ENCODE measurements at places on chromosomes 7 and 10.

- DNase-seq: no peak
Measured at GRCh38 chr10:93485690-93486089, 3.6 kb upstream of the MYOF start.

DNA sequence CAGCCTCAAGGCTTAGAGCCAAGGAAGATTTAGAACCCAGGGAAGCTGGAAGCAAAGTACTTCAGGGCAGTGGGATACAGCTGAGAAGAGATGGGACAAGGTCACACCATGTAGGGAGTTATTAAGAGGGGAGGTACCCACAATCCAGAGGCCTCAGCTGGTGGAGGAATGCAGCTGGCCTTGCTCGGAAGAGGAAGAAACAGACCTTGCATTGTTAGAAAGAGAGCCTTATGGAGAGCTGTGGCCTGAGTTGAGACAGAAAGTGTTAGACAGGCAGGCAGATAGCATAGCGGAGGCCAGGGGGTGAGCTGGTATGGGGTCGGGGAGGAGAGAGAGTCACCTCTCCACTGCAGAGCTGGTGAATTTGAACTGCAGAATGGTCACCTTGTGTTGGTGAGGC lies 173.1 kb downstream of the JCAD start:
- DNase-seq: no peak

DNA sequence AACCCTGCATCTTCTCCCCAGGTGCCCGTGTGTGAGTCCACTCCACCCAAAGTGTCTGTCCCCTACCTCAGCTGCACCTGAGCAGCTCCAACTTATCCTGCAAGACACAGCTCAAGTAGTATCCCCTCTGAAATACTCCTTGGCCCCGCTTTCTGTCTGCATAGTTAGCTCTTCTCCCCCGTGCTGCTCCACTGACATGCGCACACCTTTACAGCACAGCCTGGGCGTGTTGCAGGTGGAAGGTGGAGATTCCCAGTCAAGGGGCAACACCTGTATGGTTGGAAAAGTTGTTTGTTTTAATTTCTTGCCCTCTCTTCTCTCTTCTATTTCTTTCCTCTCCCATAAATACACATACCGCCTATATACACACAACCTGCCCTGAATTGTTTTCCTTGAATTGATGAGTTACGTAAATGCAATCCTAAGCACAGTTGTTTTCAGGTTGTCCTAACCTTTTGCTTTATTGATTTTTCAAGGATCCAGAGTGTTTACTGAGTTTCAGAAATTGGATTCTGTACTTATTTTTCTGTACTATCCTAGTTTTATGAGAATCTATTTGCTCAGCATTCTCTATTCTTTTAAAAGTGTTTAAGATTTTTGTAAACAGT lies 14.9 kb downstream of the MET start:
- DNase-seq: no peak

DNA sequence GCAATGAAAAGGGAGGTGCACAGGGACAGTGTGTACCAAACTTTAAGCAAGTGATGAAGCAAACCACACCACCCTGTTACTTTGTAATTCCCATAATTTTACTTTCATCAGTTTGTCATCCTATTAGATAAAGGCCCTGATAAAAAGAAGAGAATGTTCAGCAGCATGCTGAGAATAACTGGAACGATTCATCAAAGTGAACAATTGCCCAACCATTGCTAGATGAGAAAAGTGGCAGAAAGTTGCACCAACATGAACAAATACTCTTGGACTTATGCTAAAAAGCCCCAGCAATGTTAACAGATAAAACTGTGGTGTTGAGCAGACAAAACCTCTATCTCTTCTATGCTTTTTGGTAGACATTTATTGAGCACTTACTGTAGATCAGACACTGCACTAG lies 75.5 kb upstream of the PCGF5 start:
- DNase-seq: no peak

DNA sequence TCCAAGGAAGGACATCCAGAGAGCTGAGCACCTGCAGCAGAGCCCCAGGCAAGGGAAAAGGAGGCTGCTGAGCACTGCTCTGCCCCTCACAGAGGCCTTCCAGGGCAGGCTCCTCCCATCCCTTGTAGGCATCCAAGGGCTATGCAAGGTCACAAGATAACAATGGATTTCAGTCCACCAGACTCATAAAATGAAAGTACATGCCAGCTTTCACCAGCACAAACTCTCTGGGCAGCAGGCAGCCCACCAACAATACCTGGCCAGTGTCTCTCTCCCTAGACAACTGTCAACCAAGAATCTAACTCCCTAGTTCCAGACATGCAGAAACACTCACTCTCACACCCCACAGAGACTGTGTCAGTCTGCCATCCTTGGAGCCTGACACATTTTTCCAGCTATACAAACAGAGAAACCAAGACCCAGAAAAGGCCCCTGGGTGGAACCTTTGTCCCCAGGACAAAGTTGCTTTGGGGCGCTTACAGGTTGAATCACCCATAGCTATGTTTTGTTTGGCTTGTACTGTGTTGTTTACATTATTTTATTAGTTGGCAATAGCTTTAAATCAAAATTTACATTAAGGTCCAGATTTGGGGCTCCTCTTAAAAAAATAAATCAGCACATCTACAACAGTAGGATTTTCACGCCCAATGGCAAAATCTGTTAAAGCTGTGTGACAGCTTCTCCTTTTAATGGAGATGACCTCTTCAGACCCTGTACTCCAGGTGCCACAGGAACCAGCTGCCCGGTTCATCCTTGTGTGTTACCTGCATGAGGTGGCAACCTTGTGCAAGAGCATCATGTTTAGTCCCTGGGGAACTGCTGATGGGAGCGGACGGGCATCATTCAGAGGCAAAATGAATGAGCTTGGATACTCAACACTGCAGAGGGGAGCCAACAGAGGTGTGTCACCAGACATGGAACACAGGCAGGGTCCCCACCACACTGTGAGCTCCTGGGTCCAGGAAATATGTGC lies 5.2 kb downstream of the GRID1 start:
- no peak for DNase-seq

- no peak for DNase-seq
Measured at GRCh38 chr10:11018855-11019631, 1.4 kb downstream of the CELF2 start.

DNA sequence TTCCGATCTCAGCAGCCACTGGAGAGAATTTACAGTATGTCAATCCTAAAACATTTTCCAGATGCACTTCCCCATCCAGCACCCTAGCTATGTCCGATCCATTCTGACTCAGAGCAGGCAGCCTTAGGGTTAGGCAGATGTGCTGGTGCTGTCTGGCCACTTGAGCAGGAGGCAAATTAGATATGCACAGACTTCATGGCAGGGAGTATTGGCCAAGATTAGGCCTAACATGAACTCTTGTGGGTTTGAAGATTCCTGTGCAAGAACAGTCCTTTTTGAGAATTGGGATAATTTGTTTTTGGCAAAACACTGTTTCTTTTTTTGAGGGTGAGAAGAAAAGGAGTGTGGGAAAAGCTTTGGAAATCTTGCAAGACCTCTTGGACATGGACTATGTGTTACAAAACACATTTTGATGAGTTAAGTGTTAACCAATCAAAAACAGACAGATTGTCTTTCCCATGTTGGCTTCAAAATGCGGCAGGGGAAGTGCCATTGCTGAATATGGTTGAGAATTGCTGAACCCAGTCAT lies 218.6 kb upstream of the INHBA start:
- DNase-seq: no peak

GRCh38 chr10:115818012-115818411 lies 455.0 kb downstream of the GFRA1 start:
- DNase-seq: no peak

DNA sequence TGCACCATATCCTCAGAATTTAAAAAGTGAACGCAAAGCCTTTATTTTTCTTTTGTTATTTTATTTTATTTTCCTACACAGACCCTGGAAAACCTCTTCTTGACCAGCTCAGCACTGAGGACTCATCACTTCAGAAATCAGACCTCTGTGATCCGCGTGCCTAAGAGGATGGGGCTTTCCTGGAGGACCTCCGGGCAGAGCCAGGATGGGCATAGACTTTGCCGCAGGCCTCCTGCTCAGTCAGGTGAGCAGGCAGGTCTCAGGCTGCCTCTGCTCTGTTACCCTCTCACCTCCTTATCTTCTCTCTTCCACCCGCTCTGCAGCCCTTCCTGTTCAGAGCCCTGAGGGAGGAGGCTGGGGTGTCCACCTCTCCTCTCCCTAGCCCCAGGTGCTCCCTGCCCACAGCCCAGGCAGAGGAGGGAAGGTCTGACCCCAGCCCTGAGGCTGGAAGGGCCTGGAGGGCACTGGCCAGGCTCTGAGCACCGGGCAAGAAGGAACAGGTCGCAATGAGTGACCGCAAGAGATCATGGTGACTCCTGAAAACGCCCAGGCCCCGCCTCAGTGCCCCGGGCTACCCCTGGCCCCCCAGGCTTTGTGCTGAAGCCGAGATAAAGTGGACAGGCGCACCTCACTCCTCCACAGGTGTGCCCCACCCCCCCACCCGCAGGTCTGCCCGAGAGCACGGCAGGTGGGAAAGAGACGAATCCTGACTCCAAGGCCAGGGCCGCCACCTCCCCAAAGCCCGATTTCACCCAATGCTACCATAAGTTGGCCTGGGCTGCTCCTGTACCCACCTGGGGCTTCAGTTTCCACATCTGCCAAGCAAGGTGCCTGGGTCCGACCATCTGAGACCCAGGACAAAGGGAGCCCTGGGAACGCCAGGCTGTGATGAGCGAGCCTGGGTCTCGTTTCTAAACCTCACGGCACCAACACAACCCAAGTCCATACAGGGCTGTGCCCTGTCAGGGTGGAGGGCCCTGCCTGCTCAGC lies 2.8 kb downstream of the CALML5 start:
- DNase-seq: no peak

GRCh38 chr7:31782411-31782991 lies 95.5 kb downstream of the PPP1R17 start:
- DNase-seq: no peak

GRCh38 chr7:151315038-151315655 lies 26.5 kb upstream of the NUB1 start:
- DNase-seq: peak; percentile 63

GRCh38 chr10:23512355-23513058 lies 73.6 kb downstream of the OTUD1 start:
- DNase-seq: no peak

DNA sequence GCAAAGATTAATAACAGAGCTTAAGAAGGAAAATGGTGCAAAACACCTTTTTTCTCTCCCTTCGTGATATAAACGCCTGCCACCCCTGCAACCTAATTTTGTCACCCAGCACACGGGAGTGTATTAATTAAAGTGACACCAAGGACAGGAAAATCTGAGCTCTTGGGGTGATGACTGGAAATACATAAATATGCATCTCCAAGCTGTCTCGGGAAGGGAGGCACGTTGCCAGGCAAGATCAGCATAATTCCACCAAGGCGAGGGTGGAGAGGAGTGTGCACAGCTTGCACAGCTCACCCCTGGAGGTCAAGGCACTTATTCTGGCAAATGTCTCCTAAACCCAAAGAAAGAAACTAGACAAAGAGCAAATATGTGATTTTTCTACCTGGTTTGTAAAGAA lies 700.9 kb downstream of the GRID1 start:
- DNase-seq: no peak

DNA sequence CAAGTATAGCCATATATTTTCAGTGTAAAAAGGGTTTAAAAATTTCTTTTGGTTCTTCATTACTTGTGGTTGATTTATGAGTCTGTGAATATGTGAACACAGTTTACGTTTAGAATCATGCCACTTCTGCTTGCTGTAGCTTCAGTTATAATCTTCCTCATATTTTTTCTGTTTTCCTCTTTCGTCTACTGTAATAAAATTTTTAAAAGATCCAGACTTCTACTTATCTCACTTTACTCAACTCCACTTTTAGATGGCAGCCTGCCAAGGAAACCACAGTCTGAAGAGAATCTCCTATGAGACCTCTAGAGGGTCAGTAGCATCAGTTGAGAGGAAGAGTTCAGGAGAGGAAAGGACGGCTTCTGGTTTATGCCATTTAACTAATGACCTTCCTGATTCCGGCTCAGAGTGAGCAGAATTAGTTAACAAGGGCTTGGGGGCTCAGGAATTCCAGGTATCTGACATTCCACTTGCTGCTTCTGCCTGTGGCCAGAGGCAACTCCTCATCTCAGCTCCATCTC lies 21.4 kb downstream of the CREB5 start:
- DNase-seq: no peak

DNA sequence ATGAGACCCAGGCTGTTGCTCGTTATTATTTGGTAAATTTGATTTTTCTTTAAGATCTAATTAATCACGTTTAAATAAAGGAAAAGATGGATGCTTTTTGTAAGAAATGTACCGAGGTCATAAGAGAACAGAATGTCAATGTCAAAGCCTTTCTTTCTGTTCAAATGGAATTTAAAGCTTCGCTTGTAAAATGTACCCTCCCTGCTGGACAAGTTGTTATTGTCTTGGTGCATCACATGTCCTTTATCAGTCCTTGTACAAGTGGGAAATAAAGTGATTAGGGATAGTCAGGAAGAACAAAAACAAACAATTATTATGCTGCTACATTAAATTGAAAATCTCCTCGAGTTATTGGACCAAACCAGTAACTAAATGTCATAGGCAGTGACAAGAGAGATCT lies 363.2 kb downstream of the PHTF2 start:
- no peak for DNase-seq
